ENCODE measurements at places on chromosomes 7 and 10.

DNA sequence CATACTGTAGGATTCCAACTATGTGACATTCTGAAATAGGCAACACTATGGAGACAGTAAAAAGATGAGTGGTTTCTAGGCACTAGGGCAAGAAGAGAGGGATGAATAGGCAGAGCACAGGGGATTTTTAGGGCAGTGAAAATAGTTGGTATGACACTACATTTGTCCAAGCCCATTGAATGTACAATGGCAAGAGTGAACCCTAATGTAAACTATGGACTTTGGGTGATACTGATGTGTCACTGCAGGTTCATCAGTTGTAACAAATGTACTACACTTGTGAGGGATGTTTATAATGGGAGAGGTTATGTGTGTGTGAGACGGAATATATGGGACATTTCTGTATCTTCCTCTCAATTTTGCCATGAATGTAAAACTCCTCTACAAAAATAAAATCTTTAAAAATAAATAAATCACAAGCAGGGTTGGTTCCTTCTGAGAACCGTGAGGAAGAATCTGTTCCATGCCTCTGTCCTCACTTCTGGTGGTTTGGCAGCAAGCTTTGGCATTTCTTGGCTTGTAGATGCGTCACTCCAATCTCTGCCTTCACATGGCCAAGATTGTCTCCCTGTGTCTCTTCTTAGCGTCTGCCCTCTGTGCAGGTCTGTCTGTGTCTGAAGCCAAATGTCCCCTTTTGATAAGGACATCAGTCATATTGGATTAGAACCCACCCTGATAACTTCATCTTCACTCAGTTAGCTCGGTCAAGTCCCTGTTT lies 83.1 kb upstream of the AGBL3 start:
- no peak for DNase-seq

GRCh38 chr7:92641921-92642511 lies 51.8 kb upstream of the FAM133B start:
- DNase-seq, result peak; percentile 58

- DNase-seq, result no peak
These were observed 39.6 kb upstream of the INPP5A start for GRCh38 chr10:132497861-132498561.

DNA sequence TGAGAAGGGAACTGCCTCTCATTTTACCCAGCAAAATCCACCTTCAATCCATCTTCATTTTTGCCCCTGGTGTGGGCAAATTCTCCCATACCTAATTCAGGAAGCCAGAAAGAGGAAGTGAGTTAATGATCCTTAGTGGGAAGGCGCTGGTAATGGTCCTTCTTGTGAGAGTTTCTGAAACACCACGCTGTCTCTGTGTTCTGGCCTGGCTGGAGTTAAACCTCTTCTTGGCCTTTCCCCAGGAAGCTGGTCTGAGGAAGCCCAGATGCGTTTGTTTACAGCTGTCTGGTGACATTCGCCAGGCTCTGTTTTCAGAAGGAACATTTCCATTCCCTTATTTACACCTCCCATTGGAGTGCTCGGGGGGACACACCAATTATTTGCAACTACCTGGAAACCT lies 24.3 kb downstream of the HTRA1 start:
- no peak for DNase-seq

DNA sequence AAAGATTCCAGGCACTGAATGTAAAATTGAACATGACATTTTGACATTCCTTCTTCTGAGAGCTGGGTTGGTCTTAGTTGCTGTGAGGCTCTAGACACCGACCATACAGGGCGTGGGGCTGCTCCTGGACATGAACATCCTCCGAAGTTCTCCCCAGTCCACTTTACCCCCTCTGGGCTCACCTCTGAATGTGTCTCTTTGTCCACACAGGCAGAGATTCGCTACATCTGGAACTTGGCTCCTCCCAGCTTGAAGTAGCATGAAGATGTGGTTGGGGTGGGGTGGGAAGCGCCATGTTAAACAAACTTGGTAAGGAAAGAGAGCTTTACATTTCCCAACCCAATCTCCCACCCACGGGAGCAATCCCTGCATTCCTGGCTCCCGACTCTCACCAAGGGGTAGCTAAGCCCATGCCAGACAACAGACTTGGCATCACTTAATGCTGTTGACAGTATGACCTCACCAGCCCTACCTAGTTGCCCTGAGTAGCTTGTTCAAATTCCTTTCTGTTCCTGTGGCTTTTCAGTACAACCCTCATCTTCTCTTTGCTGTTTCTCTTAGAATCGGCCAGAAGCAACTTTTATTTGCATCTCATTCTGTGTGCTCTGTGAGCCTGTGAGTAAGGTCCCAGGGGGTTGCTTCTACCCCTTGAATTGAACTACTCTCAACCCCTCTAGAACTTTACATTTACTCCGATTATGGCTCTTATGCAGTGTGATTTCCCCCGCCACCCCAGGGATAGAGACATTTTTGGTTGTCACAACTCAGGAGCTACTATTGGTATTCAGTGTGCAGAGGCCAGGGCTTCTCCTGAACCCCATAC lies 211.4 kb downstream of the SEC23IP start:
- no peak for DNase-seq
